ENCODE measurements at places on chromosomes 5 and 9.

DNA sequence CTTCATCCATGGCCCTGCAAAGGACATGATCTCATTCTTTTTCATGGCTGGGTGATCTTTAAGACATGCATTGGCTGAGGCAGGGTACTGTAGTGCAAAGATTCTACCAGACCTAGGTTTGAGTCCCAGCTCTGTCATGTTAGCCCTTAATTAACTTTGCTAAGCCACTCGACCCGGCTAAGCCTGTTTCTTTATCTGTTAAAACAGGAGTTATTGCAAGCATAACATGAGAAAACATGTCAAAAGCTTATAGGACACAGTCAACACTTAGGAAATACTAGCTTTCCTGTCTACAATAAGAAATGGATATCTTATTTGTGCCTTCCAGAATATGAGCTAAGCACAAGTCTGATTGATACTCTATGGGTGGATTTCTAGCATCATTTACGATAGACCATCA lies 92.6 kb downstream of the RASEF start:
- DNase-seq, result no peak

DNA sequence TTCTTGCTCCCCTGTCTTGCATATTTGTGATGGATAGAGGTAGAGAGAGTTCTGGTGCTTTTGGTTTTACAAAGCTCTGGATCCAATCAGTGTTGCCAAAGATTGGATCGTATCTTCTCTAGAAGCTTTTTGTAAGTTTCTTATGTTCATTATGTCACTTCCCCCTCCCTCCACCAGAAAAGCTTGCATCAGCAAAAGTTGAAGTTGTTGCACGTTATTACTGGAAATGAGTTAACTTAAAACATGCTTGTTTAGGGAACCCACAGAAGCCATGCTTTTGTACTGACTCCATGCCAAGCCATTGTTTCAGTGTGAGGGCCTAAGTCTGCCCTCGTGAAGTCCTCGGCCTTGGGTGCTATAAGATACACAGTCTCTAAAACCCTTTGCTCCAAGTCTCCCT lies 186.5 kb downstream of the ERCC6L2 start:
- DNase-seq, result no peak

DNA sequence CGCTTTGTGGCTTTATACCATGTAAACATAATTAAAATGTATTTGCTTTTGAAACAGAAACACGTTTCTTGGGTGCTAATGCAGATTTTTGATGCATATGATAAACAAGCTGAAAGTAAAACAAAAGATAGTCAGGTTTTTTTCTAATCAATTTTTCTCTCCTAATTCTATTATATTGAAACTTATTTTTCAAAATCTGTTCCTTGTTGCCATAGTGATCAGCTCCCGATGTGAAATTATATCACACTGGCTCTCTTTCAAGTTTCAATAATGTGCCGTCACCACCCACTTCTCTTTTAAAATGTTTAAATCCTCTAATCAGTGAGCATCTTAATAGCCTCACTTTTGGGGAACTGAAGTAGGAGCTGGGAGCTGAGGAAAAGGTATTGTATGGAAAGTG lies 36.4 kb upstream of the DAPK1 start:
- DNase-seq, result no peak

- DNase-seq, result no peak
Observed at GRCh38 chr9:135526089-135526729, 5.0 kb downstream of the LCN1 start.

GRCh38 chr5:125037020-125037419 lies 290.6 kb upstream of the ZNF608 start:
- DNase-seq, result no peak

GRCh38 chr5:163379298-163380155 lies 57.9 kb upstream of the CCNG1 start:
- no peak for DNase-seq

DNA sequence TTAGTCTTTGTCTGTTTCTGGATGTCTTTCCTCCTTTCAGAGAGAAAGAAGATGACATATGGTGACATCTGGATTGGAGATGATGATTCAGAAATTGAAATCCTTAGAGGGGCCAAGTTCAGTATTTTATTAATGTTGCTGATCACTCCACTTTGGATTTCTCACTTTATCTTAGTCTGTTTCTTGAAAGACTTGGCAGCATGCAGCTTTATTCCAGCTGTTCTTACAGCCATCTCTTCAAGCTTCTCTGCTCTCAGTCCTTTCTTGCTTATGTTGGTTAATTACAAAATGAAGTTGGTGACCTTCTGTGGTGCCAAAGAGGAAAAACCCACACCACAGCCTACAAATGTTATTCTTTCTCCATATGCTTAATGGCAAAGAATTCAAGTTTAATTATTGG lies 62.1 kb downstream of the SNCAIP start:
- DNase-seq, result no peak

GRCh38 chr9:126667190-126668055 lies 53.7 kb downstream of the LMX1B start:
- no peak for DNase-seq

Measured in activated naive CD8-positive, alpha-beta T cell treated with anti-CD3 and anti-CD28 coated beads, Interleukin-2, amount 50 U/mL, for 16 hours (primary cell).